Upper lobe of left lung (tissue), 6 donors: ENCODE measurements at places on chromosomes 2 and 18. TPM values are rescaled to one million over a fixed set of nuclear protein-coding genes. Genes with fewer than 3 reads are reported as not detected.

Gene NIFK
- total RNA-seq: 10.8 TPM

Gene ELOA2
- not detected for total RNA-seq

Gene POTEJ
- total RNA-seq: not detected

Gene QPCT
- total RNA-seq: 4.3 TPM

Gene NT5C1B
- not detected for total RNA-seq

Gene GPBAR1
- 6.4 TPM for total RNA-seq

Gene CBLN2
- not detected for total RNA-seq

Gene COL5A2
- 42.7 TPM for total RNA-seq

Gene SGPP2
- total RNA-seq: 31.0 TPM

Gene KIF1A
- total RNA-seq: 1.2 TPM

Gene KLHL30
- total RNA-seq: 1.3 TPM

Gene IL1F10
- not detected for total RNA-seq

Gene APOB
- under 0.01 TPM for total RNA-seq

Gene HNMT
- 46.5 TPM for total RNA-seq

Gene FTCDNL1
- total RNA-seq: 3.1 TPM

Gene APCDD1
- total RNA-seq: 10.2 TPM

Gene CD8B2
- not detected for total RNA-seq

Gene PCARE
- 0.71 TPM for total RNA-seq

Gene UGT1A9
- total RNA-seq: not detected

Gene BOLA3
- total RNA-seq: 20.7 TPM

Gene REL
- 23.1 TPM for total RNA-seq

Gene TUBA3E
- total RNA-seq: not detected

Gene DHRS9
- 3.2 TPM for total RNA-seq

Gene LIMS2
- total RNA-seq: 169 TPM

Gene STARD7
- total RNA-seq: 184 TPM

Gene CCDC150
- total RNA-seq: 2.1 TPM
